GM23248 (cell line): ENCODE measurements at places on chromosomes 2 and 18.
A peak's percentile ranks its signal among the peaks of the same experiment; 100 is the strongest.

- H3K27me3 ChIP-seq, result peaks cover 12% of the 10 kb centered on the region
- no peak for DNase-seq
- H3K36me3 ChIP-seq, result no peaks in the 10 kb centered on the region
- no peak overlapping the region for H3K4me3 ChIP-seq
Observed at GRCh38 chr2:130831356-130831755, 5.4 kb upstream of the ARHGEF4 start.

GRCh38 chr2:96870626-96871255 is 861 bp upstream of the SEMA4C start:
- H3K4me1 ChIP-seq, result peaks cover 15% of the 10 kb centered on the region
- peak overlapping the region; percentile 86 for H3K4me3 ChIP-seq
- DNase-seq, result peak; percentile 31
- H3K27me3 ChIP-seq, result no peaks in the 10 kb centered on the region
- H3K36me3 ChIP-seq, result no peaks in the 10 kb centered on the region
- no peak overlapping the region for H3K27ac ChIP-seq

DNA sequence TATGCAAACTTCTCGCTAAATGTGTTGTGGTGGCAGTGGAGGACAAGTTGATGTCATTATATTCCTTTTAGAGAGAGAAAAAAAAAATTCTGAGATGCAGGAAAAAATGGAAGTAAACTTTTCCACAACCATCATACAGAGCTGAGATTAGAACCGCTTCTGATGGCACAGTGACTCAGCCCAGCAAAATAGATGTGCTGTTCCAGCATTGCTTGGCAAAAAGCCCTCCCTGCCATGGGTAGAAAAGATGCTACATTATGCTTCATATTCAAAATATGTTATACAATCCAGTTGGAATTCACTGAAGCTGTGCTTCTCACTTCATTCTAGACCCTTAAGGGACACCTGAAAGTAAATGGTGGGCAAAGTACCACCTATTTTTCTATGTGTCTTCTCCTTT is 1047.6 kb upstream of the FANCL start:
- no peaks in the 10 kb centered on the region for H3K27me3 ChIP-seq
- H3K4me3 ChIP-seq, result no peak overlapping the region

DNA sequence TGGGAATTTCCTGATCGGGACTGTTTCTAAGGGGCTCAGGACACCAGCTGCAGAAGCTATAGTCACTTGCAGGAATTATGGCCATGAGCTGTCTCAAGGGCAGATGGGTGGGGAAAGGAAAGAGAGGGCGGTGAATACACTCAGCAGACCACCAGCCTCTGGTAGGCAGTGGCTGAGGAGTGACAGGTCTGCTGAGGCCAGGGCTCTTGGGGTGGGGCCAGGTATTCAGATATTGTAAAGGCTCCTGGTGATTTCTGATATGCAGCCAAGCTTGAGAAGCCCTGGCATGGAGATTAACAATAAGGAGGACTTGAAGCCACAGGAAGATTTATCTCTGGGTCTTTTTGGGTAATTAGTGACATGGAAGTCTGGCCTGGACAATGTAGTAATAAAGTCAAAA is 145.3 kb upstream of the AQP4 start:
- H3K27ac ChIP-seq, result no peak overlapping the region
- DNase-seq, result no peak
- no peak overlapping the region for H3K4me3 ChIP-seq
- no peaks in the 10 kb centered on the region for H3K4me1 ChIP-seq

GRCh38 chr2:156456616-156457015 is 20.4 kb downstream of the GPD2 start:
- H3K36me3 ChIP-seq, result no peaks in the 10 kb centered on the region
- H3K4me3 ChIP-seq, result no peak overlapping the region
- peaks cover 61% of the 10 kb centered on the region for H3K4me1 ChIP-seq

DNA sequence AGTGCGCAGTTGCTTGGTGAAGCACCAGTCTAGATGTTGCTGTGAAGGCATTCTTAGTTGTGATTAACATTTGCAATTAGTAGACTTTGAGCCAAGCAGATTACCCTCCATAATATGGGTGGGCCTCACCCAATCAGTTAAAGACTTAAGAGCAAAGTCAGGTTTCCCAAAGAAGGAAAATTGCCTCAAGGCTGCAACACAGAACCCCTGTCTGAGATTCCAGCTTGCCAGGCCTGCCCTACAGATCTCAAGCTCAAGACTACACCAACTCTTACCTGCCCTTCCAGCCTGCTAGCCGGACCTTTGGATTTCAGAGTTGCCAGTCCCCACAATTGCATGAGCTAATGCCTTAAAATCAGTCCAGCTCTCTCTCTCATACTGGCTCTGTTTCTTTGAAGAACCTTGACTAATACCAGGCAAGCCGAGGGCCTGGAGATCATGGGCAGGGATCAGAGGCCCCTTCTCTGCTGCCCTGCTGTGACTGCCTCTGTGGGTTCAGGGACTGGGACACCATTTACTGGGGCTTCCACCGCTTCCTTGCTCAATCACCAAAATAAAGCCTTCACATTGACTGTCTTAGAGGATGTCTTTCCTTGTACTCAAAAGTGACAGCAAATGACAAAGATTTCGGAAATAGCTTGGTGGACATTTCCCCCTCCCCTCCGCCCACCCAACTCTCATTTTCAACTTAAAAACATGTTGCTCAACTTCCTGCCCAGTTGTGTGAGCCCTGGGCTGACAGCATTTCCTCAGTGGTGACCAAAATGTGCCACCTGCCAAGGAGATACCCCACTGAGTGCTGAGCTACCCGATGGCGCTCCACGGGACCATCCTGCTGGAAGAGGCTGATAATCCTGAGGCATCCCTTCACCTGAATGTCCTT is 86.7 kb downstream of the GALNT14 start:
- no peaks in the 10 kb centered on the region for H3K4me1 ChIP-seq
- H3K27ac ChIP-seq, result no peak overlapping the region
- H3K36me3 ChIP-seq, result no peaks in the 10 kb centered on the region
- no peak overlapping the region for H3K4me3 ChIP-seq
- no peaks in the 10 kb centered on the region for H3K27me3 ChIP-seq
- no peak for DNase-seq

DNA sequence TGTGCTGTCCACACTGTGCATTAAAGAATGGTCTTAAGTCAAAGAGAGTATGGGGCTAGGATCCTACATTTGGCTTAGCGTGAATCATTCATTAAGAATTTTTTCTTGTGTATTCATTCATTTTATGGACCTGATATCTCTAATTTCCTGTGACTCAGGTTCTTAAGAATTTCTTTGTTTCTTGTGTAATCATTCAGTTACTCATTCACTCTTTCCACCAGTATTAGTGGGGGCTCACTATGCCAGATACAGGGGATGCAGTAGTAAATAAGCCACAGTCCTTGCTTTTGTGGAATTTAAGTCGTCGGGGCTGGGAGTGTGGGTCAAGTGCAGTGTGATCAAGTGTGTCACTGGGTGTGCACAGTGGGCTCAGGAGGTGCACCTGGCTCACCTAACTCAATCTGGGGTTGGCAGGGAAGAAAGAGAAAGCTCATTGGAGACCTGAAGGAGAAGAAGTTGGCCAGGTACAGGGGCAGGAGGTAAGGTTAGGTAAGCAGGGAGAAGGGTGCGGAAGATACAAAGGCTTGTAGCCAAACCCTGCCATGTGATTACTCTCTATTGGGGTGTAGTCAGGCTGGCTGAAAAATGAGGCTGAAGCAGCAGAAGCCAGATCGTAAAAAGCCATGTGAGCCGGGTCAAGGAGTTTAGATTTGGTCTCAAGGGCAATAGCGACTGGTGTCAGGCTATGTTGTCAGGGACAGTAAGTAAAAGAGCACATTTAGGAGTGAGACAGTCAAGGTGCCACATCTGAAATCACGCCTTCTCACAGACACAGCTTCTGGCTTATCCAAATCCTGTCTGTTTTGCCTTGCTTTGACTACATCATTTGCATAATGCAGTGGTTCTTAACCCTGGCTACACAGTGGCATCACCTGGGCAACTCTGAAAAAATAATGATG is 67.2 kb downstream of the KCTD1 start:
- H3K27ac ChIP-seq, result peak overlapping the region; percentile 41
- peaks cover 2% of the 10 kb centered on the region; the same call in 1 of the 2 replicates for H3K36me3 ChIP-seq
- peaks cover 44% of the 10 kb centered on the region for H3K4me1 ChIP-seq
- DNase-seq, result peak; percentile 94

GRCh38 chr2:179170901-179171300 is 93.7 kb downstream of the SESTD1 start:
- H3K27me3 ChIP-seq, result no peaks in the 10 kb centered on the region
- peaks cover 29% of the 10 kb centered on the region for H3K36me3 ChIP-seq
- no peak overlapping the region for H3K27ac ChIP-seq
- no peaks in the 10 kb centered on the region for H3K4me1 ChIP-seq
- no peak overlapping the region for H3K4me3 ChIP-seq
- no peak for DNase-seq

- H3K4me1 ChIP-seq, result no peaks in the 10 kb centered on the region
- H3K4me3 ChIP-seq, result no peak overlapping the region
- H3K27me3 ChIP-seq, result no peaks in the 10 kb centered on the region
- no peaks in the 10 kb centered on the region for H3K36me3 ChIP-seq
Observed at GRCh38 chr2:109142416-109143210, 13.6 kb downstream of the SH3RF3 start.

DNA sequence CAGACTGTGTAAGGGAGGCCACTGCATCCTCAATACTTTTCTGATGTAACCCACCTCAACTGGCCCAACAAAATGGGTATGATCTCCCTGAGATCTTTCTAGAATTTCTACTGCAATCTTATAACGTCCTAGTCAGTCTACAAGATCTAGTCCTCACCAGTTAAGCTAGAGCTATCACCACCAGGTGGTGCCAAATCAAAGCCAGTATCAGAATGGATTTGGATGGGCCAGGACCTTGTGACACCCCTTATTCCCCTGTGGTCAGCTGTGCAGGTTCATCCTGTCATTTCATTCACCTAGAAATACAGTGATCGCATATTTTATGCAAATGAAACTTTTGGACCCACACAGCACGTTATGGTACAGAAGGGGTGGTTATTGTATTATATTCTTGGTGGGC is 90.3 kb downstream of the OLA1 start:
- DNase-seq, result peak; percentile 57
- H3K4me1 ChIP-seq, result peaks cover 25% of the 10 kb centered on the region
- H3K27ac ChIP-seq, result no peak overlapping the region
- H3K36me3 ChIP-seq, result no peaks in the 10 kb centered on the region

GRCh38 chr2:65691816-65692215 is 259.4 kb upstream of the SPRED2 start:
- H3K27me3 ChIP-seq, result peaks cover 18% of the 10 kb centered on the region
- DNase-seq, result no peak
- no peak overlapping the region for H3K4me3 ChIP-seq
- no peak overlapping the region for H3K27ac ChIP-seq

DNA sequence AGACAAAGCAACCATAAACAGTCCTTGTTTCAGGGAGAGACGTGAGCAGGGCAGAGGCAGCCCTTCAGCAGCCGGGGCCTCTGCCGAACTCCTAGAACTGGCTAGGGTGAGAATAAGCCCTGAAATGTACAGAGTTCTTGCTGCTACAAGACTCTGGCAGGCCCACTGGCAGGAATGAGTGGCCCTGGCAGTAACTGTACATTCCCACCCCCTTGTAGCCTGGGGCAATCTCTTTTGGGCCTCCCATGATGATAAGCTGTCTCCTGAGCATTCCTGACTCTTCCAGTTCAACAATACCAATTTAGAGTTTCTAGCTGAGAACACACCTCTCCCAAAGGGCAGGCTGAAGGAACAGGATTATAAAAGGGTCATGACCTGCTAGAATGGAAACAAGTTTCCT is 54.3 kb downstream of the HAUS1 start:
- peak; percentile 72 for DNase-seq
- H3K36me3 ChIP-seq, result no peaks in the 10 kb centered on the region
- H3K4me1 ChIP-seq, result peaks cover 30% of the 10 kb centered on the region
- no peaks in the 10 kb centered on the region for H3K27me3 ChIP-seq
- 0 out of 2 replicates have a peak overlapping the region, but pooled peaks have one; percentile 12 for H3K27ac ChIP-seq

DNA sequence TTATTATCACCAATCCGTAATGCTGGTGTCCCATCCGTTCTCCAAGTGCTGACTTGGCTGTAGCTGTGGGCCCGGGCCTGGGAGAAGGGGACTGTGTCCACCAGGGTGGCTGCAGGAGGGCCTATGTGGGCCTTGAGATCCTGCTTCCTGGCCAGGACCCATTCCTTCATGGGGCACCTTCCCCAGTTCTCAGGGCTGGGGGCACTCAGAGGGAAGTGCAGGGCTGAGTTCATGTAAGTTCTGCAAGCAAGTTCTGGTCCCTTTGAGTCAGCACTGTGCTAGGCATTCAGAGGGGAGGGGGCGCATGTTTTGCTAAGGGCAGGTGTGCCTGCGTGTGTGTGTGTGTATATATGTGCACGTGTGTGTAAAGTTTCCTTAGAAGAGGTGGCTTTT is 94.0 kb downstream of the GLI2 start:
- DNase-seq, result no peak
- no peak overlapping the region for H3K27ac ChIP-seq
- no peaks in the 10 kb centered on the region for H3K27me3 ChIP-seq
- no peak overlapping the region for H3K4me3 ChIP-seq
- no peaks in the 10 kb centered on the region for H3K4me1 ChIP-seq
- no peaks in the 10 kb centered on the region for H3K36me3 ChIP-seq

DNA sequence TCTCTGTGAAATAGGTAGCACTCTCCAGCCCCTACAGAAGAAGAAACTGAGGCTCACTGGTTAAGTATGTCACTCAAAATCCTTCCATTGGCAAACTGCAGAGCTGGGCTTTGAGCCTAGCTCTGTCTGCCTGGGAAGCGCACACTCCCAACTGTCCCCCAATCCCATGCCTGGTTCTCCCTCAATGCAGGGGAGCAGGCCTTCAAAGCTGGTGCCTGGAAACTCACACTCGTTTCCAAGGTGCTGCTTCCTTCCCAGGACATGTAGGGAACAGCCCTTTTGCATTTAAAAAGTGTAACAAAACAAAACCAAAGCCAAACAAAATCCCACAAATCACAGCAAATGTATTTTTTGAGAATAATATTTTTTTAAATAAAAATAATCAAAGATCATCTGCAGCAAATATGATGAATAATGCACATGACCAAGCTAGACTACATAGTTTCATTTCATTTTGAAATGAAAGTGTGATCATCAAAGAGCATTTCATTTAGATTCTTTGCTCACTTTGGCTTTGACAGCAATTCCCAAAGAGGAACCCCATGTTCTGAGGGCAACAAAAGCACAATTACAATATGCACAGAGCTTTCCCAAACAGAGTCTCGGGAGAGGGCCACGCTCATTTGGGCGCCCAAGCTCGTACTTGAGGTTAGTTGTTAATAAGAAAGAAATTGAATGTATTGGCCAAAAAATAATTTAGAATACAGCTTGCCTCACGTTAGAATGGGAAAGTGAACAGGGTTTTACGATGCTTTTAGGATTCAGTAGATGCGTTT is 96.7 kb upstream of the ACKR3 start:
- no peaks in the 10 kb centered on the region for H3K4me1 ChIP-seq
- DNase-seq, result no peak
- no peak overlapping the region for H3K4me3 ChIP-seq
- 0 out of 2 replicates have a peak, but pooled peaks cover 6% of the 10 kb centered on the region for H3K27me3 ChIP-seq

GRCh38 chr2:186716899-186717298 is 23.0 kb downstream of the FAM171B start:
- no peaks in the 10 kb centered on the region for H3K36me3 ChIP-seq
- 0 out of 2 replicates have a peak, but pooled peaks cover 6% of the 10 kb centered on the region for H3K4me1 ChIP-seq
- H3K4me3 ChIP-seq, result no peak overlapping the region
